ENCODE measurements at places on chromosomes 13 and 19.

- DNase-seq, result no peak
Measured at GRCh38 chr13:28540612-28541011, 45.7 kb upstream of the FLT1 start.

- no peak for DNase-seq
Measured at GRCh38 chr13:46595136-46595884, 42.3 kb downstream of the LRCH1 start.

GRCh38 chr13:25910991-25911419 is 140.8 kb downstream of the SHISA2 start:
- DNase-seq, result no peak

DNA sequence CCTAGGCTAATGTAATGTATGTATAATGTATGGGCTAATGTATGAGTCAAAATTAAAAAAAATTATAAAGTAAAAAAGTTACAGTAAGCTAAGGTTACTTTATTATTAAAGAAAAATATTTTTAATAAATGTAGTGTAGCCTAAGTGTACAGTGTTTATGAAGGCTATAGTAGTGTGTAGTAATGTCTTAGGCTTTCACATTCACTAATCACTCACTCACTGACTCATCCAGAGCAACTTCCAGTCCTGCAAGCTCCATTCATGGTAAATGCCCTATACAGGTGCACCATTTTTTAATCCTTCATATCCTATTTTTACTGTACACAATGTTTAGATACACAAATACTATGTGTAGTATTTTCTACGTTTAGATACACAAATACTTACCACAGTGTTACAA is 1.8 kb upstream of the TMEM272 start:
- no peak for DNase-seq

DNA sequence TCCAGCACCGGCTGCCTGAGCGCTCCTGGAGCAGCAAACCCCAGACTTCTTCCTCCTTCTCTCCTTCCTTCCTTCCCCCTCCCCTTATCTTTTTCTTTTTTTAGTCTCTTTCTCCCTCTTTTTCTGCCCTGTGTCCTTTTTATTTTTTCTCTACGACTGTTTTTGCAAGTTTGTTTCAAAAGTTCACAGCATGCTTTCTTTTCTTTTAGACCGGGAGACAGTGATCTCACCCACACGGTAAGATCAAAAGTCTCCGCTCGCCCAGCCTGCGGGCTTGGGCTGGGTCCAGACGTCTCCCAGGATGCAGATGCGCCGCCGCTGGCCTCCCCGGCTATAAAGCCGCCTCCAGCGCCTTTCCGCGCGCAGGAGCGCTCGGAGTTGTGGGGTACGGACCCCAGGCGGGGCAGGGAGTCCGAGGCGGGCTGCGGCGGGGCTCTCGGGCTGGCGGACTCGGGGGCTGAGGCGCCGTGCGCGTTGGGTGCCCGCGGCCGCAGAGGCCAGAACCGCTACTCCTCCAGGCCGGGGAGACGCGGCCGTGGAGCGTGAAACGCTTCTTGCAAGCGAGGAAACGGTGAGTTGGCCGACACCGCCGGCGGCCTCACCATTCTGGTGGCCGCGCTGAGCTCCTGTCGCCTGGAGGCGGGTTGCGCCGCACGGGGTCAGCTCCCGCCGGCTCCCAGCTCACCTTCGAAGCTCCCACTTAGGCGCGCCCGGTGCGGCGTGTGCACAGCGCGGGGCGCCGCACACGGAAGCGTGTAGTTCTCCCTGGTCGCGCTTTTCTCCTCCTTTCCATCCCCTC is 2.0 kb upstream of the TSHZ3 start:
- no peak for DNase-seq

- DNase-seq, result no peak
Measured at GRCh38 chr19:3707868-3708206, 347 bp upstream of the TJP3 start.

GRCh38 chr19:13463296-13463695 is 43.0 kb downstream of the CACNA1A start:
- no peak for DNase-seq

GRCh38 chr13:25088562-25089221 is 7.2 kb upstream of the PABPC3 start:
- DNase-seq, result no peak

GRCh38 chr13:70964874-70965273 is 856.6 kb upstream of the KLHL1 start:
- DNase-seq, result no peak

- no peak for DNase-seq
Measured at GRCh38 chr19:51946602-51947001, 19.3 kb downstream of the ZNF613 start.

DNA sequence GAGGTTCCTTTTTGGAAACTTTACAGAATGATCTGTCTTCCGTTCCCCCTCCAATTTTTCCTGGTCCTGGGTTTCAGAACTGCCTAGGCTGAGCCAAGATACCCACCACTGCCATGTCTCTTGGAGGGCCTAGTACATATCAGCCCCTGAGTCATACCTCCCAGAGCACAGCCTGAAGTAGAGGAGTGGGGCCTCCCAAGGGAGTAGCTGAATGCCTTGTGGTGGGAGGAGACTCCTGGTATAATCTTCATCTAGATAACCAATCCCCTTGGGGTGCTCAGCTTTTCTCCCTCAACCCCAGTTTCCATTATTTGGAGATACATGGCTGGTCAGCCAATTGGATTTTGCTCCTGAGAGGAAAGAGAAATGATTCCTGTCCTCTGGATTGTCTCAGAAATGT is 30.3 kb downstream of the ZNF763 start:
- no peak for DNase-seq

DNA sequence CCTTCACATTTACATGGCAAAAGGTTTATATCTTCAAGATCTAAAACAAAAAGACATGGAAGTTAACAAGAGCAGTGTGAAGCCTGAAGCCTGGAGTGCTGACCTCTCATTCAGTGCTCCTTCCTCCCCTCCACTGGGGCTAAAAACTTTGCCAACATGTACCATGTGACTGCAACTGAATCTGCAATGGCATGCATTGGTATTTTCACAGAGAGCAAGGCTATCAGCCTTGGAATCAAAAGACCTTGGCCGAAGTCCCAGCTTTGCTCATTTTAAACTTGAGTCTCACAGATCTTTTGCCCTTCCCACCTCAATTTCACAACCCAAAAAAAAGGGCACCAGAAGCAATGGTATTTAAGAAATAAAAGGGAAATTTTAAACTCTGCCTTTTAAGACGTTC is 325.1 kb downstream of the DCT start:
- peak; percentile 16 for DNase-seq

DNA sequence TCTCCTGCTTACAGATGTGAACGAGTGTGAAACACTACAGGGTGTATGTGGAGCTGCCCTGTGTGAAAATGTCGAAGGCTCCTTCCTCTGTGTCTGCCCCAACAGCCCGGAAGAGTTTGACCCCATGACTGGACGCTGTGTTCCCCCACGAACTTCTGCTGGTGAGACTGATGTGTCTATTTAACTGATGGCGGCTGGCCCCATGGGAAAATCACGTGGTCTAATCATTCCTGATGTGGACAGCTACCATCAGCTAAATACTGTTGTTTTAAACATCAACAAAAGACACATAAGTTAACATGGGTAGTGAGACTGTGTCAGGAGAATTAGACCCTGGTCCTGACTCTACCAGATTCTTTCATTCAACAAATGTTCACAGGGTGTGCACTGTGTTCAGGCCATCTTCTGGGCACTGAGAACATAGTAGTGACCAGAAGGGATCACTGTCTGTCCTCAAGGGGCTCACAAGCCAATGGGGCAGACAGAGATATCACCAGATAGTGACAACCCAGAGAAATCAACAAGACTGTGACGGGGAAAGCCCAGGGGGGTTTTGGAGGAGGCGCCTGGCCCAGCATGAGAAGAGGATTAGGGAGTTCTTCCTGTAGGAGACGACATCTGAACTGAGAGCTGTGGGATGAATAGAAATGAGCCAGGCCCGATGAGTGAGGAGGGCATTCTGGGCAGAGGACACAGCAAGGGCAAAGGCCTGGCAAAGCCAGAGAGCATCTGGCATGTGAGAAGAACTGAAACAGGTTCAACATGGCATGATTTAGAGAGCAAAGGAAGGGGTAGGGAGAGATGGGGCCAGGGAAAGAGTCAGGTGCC is 18.4 kb downstream of the LTBP4 start:
- no peak for DNase-seq

GRCh38 chr19:56319991-56320390 is 5.4 kb upstream of the ZSCAN5A start:
- DNase-seq, result no peak

DNA sequence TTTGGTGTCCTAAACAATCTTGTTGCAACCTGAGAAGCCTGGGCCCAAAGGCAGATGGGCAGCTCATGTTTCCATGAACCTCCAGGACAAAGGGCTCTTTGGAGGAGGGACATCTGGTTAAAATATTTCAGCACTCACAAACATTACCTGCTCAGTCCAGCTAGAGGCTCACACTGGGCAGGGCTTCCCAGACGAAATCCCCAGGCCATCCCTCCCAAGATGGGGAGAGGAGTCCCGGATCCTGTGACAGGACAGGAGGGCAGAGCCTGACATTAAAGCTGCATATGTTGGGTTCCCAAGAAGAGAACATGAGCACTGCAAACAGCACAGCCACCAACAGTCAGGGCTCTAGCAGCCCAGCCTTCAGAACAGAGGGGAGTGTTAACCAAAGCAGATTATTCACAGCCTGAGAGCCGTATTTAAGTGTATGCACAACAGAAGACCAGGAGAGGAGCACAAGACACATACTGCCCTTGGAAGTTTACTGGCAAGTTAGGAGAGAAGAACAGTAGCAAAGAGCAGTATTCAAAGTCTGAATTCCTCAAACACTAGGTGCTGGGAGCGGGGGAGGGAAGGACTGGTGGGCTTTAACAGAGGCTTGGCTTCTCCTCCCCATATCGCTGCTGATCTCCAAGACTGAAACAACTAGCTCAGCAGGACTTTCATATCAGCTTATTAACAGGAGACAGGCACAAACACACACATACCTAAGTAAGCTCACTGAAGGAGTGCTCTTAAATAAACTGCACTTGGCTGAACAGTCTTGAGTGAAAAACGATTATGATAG is 12.3 kb downstream of the ATP7B start:
- no peak for DNase-seq

GRCh38 chr19:31578326-31578725 is 229.1 kb upstream of the TSHZ3 start:
- no peak for DNase-seq

- no peak for DNase-seq
Measured at GRCh38 chr13:50779443-50780200, 63.9 kb downstream of the DLEU7 start.

DNA sequence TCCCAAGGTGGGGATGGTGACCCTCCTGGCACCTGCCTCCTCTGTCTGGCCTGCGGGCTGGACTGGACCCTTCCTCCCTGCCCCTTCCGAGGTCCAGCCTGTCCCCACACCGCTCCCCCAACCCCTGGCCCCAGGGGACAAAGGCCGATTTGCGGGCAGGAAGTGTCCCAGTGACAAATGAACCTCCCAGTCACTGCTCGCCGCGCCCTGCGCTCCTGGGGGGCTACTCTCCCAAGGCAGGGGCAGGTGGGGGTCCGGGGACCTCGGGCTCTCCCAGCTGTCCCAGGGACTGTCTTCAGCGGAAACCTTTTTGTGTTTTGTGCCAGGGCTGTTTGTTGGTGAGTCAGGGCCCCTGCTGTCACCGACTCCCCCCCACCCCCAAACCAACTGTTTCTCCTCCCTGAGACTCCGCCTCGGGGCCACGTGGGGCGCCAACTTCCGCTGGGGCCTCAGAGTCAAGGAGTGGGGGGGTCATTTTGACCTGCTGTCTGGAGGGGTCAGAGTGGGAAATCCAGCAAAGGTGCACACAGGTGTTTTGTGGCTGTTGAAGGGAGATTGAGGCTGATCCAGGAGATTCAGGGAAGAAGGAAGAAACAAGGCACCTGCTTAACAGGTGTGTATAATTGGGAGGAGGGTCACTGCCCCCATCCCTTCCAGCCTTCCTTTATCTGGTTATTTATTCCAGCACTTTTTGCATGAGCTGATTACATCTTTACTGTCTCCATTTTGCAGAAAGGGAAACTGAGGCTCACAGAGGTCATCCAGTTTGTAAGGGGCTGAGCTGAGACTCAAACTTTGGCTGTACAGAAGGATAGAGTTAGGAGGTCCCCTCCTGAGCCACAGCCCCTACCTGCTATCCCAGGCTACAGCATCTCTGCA is 831 bp downstream of the PGPEP1 start:
- no peak for DNase-seq

- no peak for DNase-seq
Measured at GRCh38 chr19:17170538-17171297, 44.4 kb upstream of the USE1 start.

DNA sequence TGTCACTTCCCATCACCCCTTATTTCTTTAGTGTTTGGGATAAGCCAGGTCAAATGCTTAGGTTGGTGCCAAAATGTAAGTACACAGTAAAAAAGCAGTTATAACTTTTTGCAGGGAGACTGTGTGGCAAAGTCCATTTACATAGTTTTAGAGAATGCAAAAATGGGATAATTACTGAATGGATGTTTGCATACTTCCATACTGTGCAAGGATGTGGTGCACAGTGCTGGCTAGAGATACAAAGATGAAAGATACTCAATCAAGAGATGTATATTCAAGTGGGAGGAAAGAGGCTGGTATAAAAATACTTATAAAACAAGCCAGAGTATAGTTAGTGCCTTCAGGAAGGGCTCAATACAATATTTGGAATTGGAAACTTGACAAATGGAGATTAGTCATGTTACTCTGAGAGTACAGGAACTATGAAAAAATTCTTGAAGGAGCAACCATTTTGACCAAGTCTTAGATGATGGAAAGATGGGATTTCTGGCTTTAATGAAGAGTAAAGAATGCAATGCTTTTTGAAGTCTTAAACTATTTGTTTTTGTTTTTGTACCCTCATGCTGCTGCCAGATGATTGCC is 8.0 kb downstream of the PDS5B start:
- DNase-seq, result no peak

DNA sequence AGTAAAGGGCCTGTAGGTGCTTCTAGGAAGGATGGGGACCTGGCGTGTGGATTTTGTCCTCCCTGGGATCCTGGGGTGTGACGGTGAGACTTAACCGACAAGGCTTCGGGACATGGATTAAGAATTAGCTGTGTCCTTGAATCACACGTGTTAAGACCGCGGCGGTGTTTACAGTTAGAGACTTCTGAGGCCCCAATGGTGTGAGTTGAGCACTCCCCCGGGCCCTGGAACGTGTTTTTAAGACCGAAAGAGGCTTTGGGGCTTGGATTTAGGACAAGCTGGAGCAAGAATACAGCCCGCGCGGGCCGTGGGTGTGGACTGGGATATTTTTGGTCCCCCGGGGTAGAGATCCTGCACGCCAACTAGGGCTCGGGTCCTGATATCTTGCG is 1.2 kb upstream of the SLC27A1 start:
- DNase-seq, result no peak

DNA sequence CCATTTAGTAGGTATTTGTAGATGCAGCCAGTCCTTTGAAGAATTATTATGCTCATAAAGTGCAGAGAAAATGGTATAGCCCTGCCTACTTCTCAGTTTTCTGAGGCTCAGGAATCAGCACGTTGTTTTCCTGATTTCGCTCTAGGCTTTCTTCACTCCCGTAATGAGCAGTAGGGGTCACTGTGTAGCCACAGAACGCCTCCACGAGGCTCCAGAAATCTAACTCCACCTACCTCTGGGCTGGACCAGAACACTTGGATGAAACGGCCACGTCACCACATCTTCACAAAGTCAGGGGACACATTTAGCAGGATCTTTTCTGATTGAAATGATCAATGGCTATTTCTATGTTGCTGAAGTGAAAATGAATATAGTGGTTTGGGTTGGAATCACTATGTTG is 49.8 kb upstream of the GTF3A start:
- DNase-seq, result peak; percentile 34

Data from putamen (tissue), 1 donor.